Stimulated activated naive CD4-positive, alpha-beta T cell treated with Interleukin-2 at 50 U/mL for 16 hours (primary cell): ENCODE measurements at places on chromosomes 4 and X.

GRCh38 chr4:119501740-119502139 is 126.9 kb downstream of the PDE5A start:
- no peak for DNase-seq

DNA sequence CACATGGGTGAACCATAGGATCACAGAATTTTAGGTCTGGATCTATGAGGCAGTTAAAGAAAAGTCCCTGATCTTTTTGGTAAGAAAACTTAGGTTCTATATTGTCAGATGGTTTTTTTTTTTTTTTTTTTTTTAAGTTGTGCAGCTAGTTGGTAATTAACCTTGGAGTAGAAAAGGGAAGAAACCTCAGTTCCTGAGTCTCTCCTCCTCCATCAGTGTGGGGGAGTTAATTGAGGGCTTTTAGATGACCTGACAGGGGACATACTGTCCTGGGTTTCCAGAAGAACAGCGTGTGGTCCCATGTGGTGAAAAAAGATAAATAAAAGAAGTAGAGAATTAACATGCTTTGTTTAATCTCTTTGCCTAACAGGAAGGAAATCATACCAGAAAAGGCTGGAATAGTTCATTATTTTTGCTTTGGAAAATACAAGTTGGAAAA is 123.7 kb downstream of the ARHGAP10 start:
- no peak for DNase-seq

- DNase-seq: no peak
Measured at GRCh38 chr4:165398570-165398969, 19.8 kb downstream of the CPE start.

DNA sequence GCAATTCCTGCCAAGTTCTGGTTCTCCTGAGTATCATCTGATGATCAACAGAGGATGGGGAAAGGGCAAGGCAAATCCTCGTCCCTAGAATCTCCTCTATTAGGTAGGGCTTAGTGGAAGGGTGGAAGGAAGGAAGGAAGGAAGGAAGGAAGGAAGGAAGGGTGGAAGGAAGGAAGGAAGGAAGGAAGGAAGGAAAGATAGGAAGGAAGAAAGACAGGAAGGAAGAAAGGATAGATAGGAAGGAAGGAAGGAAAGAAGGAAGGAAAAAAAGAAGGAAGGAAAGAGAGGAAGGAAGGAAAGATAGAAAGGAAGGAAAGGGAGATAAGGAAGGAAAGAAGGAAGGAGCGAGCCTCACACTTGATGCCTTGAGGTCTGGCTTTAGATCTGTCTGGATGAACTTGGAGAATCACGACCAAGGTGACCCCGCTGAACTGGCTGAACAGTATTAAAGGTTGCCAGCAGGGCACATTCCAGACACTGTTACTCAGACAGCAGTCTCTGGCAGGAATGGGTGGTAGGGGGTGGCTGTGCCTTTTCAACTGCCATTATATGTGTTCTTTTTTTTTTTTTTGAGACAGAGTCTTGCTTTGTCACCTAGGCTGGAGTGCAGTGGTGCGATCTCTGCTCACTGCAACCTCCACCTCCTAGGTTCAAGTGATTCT is 57.1 kb downstream of the MAP7D2 start:
- DNase-seq: no peak

- no peak for DNase-seq
Measured at GRCh38 chr4:140672416-140672815, 83.8 kb downstream of the TBC1D9 start.

GRCh38 chr4:10554121-10554520 is 96.9 kb upstream of the ZNF518B start:
- DNase-seq: no peak

DNA sequence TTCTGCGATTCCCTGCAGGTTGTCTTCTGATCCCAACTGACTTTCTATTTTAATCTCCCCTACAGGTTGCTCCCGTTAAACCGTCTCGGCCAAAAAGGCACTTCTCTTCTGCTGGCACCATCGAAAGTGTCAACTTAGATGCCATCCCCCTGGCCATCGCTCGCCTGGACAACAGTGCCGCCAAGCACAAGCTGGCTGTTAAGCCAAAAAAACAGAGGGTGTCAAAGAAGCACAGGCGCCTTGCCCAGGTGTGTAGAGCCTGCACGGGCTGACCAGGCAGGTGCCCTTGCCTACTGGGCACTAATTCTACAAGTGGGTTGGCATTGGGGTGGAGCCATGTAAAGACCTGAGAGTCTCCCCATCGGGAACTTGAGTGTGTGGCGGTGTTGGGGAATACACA is 74.2 kb downstream of the AASDH start:
- DNase-seq: no peak

- DNase-seq: no peak
Measured at GRCh38 chr4:56156141-56156540, 207.4 kb downstream of the CEP135 start.

DNA sequence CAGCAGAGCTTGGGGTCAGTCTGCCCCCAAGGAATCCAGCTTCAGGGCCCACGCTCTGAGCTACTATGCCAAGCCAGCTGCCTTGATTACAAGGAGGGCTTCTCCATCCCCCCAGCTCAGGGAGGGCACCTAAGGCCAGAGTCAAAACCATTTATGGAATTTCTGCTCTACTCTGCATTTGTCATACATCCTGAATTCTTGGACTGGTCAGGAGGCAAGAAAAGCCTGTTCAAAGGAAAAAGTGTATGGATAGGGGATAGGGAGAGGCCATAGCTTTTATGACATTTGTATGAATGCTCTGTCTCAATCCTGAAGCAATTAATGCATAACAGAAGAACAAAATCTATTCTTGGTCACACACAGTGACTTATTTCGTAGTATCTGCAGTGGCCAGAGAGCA is 32.2 kb downstream of the EDNRA start:
- no peak for DNase-seq

DNA sequence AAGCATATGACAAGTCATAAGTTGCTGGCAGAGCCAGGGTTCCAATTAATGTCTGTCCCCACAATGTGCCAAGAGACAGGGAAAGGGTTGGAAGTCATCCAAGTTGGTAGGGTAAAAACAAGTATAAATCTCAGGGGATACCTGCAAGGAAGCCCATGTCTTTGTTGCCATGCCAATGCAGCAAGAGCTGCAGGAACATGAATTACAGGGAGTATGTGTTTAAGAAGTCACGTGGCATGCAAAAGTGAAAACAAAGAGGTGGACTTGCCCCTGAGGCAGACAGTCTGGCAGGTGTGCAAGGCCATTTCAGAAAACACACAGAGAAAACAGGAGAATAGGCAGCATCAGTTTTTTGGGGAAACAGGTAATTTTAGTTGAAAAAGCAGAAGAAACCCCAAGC is 29.4 kb downstream of the C4orf51 start:
- DNase-seq: no peak

- DNase-seq: no peak
Measured at GRCh38 chrX:7784580-7784979, 58.4 kb upstream of the VCX start.

GRCh38 chr4:109751852-109752251 is 22.0 kb upstream of the PLA2G12A start:
- DNase-seq: no peak

GRCh38 chr4:2694691-2695090 is 61.4 kb downstream of the TNIP2 start:
- DNase-seq: no peak

DNA sequence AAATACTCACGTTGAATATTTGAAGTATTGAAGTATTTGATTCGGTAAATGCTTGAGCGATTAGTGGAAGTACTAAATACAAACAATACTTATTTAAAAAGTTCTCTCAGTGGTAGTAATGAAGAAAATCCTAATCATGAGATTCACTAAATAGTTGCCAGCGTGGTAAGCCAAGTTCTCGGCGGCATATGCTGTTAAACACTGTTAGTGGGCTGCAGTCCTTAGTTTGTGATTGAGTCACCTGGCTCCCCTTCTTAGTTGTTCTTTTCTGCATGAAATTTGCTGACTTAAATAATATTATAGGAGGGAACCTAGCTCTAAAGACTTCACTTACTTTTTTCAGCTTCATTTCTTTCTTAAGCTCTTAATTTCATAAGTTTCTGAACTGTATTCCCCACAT is 51.4 kb downstream of the STIM2 start:
- no peak for DNase-seq

DNA sequence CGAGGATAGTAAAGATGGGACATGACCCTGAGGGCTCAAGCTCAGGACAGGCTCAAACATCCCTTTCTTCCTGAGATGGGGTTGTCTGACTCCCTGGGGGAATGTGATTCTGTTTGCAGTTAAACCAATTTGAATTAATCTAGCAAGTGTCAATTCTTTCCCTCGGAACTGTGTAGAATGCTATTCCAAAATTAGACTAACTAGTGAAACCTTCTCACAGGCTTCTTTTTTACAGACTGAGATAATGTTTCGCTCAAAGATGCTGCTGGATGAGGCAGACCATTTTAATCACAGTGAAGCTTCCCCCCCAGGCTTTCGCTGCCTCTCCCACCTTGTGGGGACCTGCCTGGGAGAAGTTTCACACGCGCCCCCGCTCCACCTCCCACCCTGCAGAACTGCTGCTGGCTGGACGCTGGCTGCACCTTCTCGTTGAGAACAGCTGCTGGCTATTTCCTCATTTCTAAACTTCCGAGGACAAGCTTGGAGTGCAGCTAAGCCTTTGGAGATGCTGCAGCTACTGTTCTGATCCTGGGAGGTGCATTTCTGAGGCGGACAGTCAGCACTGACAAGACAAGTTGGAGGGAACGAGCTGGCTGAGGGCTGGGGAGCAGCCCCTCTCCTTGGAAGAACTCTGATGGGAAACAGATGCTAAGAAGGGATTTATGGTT is 297.8 kb downstream of the RAPGEF2 start:
- DNase-seq: no peak

DNA sequence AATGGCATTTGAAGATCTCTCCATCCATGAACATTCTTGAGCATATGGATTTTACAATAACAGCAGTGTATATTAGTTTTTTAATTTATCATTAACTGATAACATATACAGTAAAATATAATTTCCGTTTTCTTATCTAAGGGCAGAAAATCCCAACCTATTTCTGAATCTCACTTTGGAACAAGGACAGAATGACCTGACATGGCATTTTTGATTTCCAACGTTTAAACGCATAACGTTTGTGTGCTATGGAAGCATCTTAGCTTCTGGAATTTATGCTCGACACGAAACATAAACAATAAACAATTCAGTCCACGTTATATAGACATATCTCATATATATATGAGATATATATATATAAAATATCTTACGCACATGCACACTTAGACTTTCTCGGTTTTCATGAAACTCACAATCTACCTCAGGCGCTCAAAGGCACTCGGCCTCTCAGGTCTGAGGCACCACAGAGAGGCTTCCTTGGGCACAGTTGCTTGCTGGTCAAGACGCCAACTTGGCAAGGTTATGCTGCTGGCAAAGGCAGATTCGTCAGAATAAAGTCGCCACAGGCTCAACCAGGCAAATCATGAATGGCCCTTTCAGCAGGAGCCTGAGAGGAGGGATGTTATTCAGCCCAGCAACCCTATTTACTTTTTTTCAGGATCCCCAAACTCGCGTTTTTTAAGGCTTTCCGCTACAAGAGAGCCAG is 1.0 kb upstream of the UGT8 start:
- no peak for DNase-seq

- no peak for DNase-seq
Measured at GRCh38 chrX:117335209-117335608, 781.4 kb downstream of the KLHL13 start.

DNA sequence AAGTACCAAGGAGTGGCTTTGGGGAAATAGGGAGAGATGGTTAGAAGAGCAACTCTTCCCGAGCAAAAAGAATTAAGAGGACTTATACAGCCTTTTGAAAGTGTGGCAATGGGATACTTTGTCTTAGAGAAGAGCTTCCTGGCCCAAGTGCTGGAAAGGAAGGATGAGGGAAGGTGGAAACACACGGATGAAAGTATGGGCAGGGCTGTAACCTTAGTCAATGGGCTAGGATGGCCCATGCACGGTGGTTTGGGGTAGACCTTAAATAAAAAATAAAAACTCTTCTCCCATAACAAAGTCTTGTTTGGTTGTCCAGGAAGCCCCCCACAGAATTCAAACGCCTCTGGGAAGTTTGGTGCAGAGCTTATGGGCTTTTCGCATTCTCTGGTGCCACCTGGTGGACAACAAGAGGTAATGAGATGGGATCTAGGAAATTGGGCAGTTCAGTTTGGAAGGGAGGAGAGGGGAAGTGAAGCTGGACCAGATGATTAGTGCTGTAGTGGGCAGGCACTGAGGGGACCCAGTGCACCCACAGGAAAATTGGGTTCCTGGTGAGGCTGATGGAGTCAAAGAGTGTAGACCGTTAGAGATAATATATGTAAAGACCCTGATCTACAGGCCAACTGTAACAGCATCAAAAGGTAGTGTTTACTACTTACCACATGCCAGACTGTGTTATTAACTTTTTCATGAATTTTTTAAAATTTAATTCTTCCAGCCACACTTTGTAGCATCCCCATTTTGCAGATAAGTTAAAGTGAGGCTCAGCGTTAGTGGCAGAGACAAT is 13.8 kb upstream of the ENOX2 start:
- DNase-seq: no peak

- no peak for DNase-seq
Measured at GRCh38 chr4:154961263-154961662, 180.2 kb downstream of the RBM46 start.

GRCh38 chr4:83335701-83336100 is 1.1 kb upstream of the HPSE start:
- no peak for DNase-seq

DNA sequence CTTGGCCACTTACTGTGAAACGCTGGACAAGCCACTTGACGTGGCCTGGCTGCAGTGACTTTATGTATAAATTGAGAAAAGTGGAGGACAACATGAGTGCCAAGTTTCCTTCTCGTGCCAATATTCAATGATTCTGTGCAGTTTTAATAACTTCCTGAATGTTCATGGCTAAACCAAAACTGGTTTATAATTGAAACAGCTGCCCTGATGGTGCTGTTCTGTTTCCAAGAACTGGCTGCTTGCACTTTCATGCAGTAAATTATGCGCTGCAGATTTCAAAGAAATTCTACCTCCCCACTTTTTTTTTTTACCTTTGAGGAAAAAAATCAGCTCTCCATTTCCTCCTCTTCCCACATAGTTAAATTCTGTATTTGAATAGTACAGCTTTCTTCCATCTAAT is 205.2 kb upstream of the CASK start:
- no peak for DNase-seq

GRCh38 chr4:149781150-149781549 is 34.5 kb downstream of the IQCM start:
- DNase-seq: no peak

GRCh38 chrX:17567187-17567586 is 170.1 kb upstream of the SCML1 start:
- no peak for DNase-seq

DNA sequence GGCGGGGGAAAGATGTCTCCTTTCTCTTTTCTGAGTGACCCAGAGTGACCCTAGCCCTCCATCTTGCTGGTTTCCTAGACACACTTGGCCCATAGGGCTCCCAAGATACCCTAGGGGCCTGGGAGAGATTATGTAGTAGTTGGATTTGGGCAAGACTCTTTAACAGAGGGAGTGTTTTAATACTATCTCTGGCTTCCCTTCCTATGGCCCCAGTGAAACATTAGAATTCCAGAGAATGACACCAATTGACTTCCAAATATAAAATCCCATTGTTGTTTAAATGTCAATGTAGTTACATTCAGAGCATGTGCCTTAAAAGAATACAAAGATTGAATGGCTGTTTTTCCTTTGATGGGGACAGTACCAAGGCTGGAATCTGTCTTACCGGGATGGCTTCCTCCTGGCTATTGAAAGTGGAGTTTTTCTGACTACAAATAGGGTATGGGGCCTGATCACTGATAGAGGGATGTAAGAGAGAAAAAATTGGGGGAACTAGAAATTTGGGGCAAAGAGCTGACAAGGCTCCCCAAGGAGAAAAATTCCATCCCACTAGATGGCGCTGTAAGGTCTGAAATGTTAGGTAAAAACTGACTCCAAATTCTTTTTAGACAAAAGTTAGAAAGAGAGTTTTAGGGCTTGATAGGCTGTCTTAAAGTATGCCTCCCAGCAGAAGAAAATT is 10.7 kb downstream of the TENT5D start:
- no peak for DNase-seq
